ENCODE measurements at places on chromosomes 1 and 21.

DNA sequence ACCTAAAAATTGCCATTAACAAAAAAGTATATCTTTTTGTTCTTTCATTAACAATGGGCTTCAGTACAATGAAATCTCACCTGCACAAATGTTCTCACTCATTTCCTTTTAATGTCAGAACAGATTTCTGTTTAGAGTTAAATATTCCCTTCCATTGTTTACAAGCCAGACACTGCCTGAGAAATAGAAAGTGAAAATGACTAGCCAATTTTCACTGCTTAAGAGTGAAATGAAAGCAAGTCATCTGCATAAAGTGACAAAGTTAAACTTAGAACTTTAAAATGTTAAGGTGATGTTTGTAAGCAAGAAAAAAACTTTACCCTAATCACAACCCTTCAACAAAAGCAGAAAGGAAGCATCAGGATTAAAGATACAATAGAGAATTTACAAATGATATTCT, 27.5 kb downstream of the COA6 start:
- no peak for DNase-seq

- no peak for DNase-seq
Measured at GRCh38 chr1:100995198-100995988, 30.2 kb downstream of the DPH5 start.

DNA sequence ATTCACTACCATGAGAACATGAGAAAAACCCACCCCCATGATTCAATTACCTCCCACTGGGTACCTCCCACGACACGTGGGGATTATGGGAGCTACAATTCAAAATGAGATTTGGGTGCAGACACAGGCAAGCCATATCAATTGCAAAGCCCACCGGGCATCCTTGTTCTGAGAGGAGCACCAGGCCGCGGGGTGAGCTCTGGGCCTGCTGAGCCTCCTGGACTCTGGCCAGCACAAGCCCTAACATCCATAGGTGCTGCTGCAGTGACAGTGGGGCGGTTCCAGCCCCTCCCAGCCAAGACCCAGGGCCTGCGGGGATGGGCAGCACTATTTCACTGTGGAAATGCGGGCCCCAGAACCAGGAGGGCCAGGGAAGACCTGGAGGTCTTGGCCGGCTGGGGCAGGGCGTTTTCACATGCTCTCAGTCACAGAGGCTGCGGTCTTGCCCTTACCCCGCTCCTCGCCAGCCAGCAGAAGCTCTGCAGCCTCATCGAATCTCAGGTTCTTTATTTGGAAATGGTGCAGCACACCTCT, 103.8 kb downstream of the PCBP3 start:
- no peak for DNase-seq

GRCh38 chr1:200453553-200453905, 43.7 kb upstream of the ZNF281 start:
- DNase-seq, result no peak

DNA sequence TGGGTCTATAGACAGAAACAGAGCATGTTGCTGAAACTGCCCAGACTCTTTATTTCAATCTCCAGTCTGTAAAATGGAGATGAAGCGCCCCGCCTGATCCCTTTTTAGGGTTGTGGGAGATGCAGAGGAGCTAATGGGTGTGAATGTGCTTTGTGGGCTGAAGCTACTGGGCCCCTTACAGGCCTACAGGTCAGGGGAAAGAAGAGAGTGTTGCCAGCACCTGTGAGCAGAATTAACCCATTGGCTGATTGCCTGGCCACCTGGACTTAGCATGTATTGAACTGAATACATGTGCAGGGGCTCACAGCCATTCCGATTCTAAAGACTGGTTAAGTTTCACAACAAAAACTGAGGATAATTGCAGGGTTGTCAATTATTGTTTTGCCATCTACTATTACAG, 13.9 kb upstream of the ATF3 start:
- DNase-seq, result no peak
